ENCODE measurements at places on chromosomes 4 and X. TPM values are rescaled to one million over a fixed set of nuclear protein-coding genes. Genes with fewer than 3 reads are reported as not detected.

The CMC4 gene
- total RNA-seq = 26.7 TPM

The MAGEC3 gene
- not detected for total RNA-seq

DNA sequence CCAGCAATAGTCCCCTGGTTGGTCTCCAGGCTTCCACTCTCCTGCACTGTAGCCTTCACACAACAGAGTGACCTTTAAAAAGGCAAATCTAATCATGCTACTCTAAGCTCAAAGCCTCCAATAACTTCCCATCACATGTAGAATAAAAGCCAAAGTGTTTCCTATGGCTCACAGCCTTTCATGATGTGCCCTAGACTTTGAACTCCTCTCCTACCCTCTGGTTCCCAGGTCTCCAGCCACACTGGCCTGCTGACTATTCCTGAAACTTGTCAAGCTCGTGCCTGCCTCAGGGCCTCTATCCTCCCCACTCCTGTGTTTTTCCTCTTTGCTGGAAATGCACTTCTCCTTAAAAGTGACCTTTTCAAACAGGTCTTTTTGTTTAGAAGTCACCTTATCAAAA, 3.1 kb downstream of the MANBA start:
- H3K36me3 ChIP-seq = no peaks in the 10 kb centered on the region
- no peaks in the 10 kb centered on the region for H3K4me1 ChIP-seq
- no peak for DNase-seq
- H3K27me3 ChIP-seq = no peaks in the 10 kb centered on the region
- H3K27ac ChIP-seq = no peak overlapping the region

DNA sequence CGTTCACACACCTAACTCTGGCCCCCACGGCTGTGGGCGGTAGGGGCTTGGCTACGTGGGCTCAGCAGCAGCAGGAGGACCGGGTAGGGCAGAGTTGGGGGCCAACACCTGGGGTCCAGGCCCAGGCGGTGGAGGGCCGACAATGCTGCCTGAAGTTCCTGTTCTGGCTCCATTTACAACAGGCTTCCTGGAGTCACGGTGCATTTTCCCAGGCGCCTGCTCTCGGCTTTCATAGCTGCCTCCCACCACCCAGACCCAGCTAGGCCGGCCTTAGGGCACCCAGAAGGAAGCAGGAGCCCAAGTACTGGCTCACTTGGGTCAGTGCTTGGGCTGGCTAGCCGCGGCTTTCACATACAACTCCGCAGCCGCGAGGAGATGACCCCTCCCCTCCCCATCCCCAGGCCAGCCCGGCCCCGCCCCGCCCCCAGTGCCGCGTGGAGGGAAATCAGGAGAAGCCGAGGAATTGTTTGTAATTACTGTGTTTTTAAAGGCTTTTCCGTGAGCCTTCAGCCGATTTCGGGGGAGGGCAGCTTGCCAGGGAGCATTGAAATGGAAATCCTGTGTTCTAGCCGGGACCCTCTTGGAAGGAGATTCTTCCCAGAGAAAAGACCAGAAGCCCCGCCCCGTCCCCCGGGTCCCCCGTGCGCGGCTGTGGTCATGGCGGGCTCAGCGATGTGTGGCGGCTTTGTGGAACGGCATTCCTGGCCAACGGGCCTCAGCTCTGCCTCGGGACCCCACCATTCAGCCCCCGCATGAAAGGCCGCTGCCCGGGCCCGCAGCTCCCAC, 28.5 kb downstream of the PJA1 start:
- peak overlapping the region; percentile 8 for H3K4me3 ChIP-seq
- DNase-seq = peak; percentile 70
- no peaks in the 10 kb centered on the region for H3K4me1 ChIP-seq
- peak overlapping the region; percentile 78 for H3K27ac ChIP-seq
- H3K36me3 ChIP-seq = no peaks in the 10 kb centered on the region

- H3K36me3 ChIP-seq = no peaks in the 10 kb centered on the region
- no peaks in the 10 kb centered on the region for H3K4me1 ChIP-seq
- H3K4me3 ChIP-seq = no peak overlapping the region
- no peak overlapping the region for H3K27ac ChIP-seq
- no peak for DNase-seq
Measured at GRCh38 chr4:78588894-78589545, 37.5 kb downstream of the ANXA3 start.

GRCh38 chr4:146470604-146471003, 51.1 kb downstream of the SLC10A7 start:
- no peak overlapping the region for H3K27ac ChIP-seq
- DNase-seq = no peak

- H3K4me3 ChIP-seq = no peak overlapping the region
- no peak overlapping the region for H3K27ac ChIP-seq
- no peaks in the 10 kb centered on the region for H3K27me3 ChIP-seq
- no peak for DNase-seq
- no peaks in the 10 kb centered on the region for H3K36me3 ChIP-seq
Measured at GRCh38 chrX:133254666-133255065, 36.5 kb upstream of the TFDP3 start.

GRCh38 chr4:133147921-133148689, 989 bp upstream of the PCDH10 start:
- no peak overlapping the region for H3K27ac ChIP-seq
- peak; percentile 24 for DNase-seq
- H3K4me1 ChIP-seq = peaks cover 62% of the 10 kb centered on the region
- H3K36me3 ChIP-seq = no peaks in the 10 kb centered on the region
